Cerebellum (tissue), 4 donors: ENCODE measurements at places on chromosomes 1 and 21. TPM values are rescaled to one million over a fixed set of nuclear protein-coding genes. Genes with fewer than 3 reads are reported as not detected.

F13B gene
- not detected for total RNA-seq

GRCh38 chr1:188822248-188822647 lies 1655.4 kb downstream of the BRINP3 start:
- no peak for DNase-seq

OLFM3 gene
- 36.9 TPM for total RNA-seq

GRCh38 chr1:37410815-37411214 lies 63.6 kb upstream of the ZC3H12A start:
- no peak for DNase-seq

TRIM63 gene
- not detected for total RNA-seq

HES3 gene
- total RNA-seq, result not detected

MAEL gene
- total RNA-seq, result 2.8 TPM

GRCh38 chr1:244084763-244085162 lies 33.7 kb downstream of the ZBTB18 start:
- no peak for DNase-seq

DNA sequence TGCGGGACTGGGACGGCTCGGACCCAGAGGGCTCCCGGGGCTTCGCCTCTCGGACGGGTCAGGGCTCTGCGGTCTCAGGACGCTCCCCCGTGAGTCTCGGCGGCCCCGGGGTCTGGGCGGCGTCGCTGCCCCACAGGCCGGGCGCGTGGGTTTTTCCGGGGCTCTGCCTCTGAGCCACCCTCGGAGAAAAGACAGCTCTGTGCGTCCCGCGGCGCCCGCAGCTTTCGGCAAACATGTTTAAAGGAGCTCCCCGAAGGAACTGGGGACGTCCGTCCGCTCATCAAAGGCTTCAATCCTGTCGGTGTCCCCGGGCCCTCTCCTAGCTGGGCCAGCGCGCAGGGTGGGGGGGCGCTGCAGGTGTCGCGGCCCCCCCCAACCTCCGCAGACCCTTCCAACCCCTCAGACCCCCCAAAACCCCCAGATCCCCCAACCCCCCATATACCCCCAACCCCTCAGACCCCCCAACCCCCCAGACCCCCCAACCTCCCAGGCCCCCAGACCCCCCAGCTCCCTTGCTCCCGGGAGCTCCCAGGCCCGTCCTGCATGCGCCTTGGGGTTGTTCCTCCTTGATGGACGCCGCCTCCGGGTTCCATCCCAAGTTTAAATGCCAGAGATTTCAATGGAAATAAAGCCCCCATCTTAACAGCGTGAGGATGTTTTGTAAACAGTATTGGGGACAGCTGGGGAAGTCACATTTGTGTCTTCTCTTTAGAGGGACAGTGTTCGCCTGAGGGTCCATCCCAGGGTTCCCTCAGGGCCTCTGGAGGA lies 996 bp upstream of the C1orf159 start:
- no peak for DNase-seq

BNIPL gene
- total RNA-seq, result 0.54 TPM

DNA sequence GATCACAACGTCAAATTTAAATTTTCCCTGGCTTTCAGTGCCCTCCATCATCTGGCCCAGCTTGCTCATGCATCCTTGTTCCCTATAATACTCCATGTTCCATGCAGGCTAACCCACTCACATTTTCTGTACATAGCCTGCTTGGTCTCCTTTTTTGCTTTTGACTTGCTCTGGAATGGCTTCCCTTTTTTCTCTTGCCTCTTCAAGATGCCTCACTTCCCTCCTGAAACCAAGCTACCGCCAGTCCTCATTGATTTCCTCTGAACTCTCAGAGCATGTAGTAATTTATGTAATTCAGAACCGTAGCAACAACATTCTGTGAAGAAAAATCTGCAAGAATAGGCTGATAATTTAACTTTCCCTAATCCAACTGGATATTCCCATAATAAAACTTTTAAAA lies 10.3 kb downstream of the CAP1 start:
- DNase-seq, result no peak

BMP8B gene
- 1.5 TPM for total RNA-seq

DNA sequence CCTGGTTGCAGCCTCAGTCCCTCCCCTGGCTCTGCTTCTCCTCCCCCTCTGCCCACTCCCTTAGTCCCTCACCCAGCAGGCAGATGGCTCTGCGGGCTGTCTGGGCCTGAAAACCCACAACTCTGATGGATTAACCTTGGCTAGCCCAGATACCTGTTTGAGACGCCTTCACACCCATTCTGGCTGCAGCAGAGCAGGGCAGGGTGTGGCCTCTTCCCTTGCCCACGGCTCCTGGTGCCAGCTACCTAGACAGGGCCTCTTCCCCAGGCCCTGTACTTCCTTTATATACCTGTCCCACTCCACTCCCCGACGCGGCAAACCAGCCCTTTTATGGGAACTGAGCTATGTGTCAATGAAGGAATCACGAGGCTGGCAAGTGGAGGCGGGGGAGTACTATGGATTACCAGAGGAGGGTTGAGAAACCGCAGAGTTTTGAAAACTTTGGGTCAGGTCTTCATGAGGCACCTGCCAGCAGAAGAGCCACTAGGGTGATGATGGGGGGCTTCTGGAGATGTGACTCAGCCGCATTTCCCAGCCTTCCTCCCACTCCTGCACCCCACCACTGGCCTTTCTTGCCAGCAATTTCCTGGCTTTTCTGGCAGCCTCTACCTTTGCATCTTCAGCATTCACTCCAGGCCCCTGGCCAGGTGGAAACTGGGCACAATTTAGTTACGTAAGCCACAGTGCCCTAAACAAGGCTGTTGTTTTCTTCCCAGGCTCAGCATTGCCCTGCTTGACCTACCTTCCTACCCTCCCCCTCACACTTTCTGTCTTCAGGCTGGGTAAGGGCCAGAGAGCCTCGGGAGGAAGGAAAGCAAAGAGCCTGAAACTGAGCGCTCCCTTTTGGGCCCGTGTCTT lies at the start of gene CHI3L1:
TSS of gene CHI3L1 (minus strand) at position 259 of the 858 bp plus-strand sequence. CDS start at position 178, 81 bp downstream.
- peak; percentile 61 for DNase-seq
